ENCODE measurements at places on chromosomes 1 and 21.

DNA sequence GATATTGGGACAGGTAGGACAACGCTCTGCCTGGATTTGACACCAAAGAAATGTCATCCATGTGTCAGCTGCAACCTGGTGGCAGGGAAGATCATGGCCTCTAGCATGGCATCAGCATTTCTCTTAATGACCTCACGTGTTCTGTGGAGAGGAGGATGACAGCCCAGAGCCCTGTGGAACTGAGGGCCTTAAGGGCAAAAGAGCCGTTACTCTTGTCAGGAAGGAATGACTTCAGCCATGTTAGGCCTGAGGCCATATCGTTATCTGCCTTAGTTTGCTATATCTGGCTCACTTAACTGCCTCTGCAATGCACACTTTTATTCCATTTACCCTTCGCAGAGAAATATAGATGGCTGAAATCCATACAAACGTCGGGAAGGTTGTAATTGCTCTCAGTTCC is 83.2 kb upstream of the PBX1 start:
- no peak for DNase-seq

GRCh38 chr1:98084188-98084587 is 163.4 kb upstream of the DPYD start:
- no peak for DNase-seq

DNA sequence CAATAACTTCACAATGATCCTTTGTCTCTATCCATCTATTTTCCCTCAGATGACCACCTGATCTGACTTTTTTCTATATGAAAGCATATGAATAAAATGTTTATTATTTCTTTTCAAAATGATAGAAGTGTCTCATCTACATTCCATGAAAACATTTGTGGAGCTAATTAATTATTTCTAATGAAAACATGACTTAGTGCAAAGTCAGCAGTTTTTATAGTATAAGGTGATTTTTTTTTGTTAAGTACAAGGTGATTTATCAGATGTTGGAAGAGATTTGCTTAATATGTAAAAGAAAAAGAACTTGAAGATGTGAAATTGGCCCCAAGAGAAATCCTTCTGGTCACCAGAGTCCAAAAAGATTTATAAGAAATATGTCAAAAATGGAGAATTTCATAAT is 43.5 kb downstream of the PDPN start:
- no peak for DNase-seq

DNA sequence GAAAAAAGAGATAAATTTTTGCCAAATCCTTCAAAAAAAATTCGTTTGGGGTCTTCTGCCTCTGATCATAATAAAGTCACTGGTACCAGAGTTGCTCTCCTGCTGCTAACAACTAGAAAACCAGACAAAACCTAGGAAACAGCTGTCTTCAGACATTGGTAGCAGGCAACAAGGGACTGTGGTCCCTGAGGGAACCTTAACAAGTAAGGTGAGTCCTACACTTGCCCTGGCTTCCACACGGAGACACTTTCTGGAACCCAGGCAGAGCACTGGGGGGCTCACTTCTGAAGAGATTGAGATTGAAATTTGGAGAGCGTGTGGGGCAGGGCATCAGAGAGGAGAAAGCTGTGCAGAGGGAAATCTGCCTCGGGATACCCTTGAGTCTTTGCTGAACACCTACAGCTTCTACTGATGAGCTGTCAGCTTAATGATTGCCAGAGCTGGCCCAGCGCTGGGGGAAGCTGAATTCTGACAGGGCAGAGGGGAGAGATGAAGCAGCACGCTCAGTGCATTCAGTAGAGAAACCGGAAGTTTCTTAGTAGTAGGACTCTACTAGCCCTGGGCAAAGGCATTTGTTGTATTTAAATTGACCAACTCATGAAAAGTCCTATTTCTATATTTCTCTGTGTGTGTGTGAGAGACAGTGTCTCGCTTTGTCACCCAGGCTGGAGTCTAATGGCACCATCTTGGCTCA is 18.5 kb upstream of the FAM89A start:
- no peak for DNase-seq

- DNase-seq = no peak
Measured at GRCh38 chr21:14844001-14844400, 220.8 kb downstream of the NRIP1 start.

DNA sequence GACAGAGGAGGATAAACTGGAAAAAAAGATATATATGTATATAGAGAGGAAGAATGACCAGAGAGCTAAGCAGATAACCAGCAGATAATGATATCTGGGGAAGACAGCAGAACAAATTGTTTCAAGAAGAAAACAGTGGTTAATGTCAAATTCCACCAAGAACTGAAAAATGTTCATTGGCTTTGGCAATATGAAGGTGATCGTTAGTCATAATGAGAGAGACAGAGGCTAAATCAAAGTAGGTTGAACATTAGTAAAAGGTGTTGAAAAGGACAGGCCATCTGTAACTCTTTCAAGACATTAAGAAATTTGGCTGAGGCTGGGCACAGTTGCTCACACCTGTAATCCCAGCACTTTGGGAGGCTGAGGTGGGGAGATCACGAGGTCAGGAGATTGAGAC is 25.3 kb upstream of the CR2 start:
- no peak for DNase-seq

GRCh38 chr1:195550071-195550862 is 1058.0 kb downstream of the KCNT2 start:
- DNase-seq = no peak

GRCh38 chr1:44643721-44644334 is 30.5 kb downstream of the TMEM53 start:
- no peak for DNase-seq
